ENCODE measurements at places on chromosomes 11 and 22.

DNA sequence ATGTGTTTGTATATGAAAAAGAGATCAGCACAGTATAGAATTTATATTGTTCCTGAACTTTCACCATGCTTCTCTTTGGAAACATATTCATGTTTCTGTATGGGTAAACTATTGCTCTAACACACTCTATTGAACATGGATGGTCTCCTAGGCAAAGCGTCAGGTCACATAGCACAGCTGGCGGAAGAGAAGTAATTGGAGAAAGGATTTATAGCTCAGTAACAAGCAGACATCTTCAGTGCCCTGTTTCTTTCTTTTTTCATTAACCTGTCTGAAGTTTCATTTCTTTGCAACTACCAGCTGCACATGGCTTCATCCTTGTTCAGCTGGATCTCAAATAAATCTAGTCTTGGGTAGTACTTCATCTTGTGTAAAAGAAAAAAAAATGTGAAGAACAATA lies 84.4 kb upstream of the TRPC6 start:
- no peak for DNase-seq

GRCh38 chr11:95711162-95711944 lies 78.2 kb downstream of the FAM76B start:
- peak; percentile 50 for DNase-seq

DNA sequence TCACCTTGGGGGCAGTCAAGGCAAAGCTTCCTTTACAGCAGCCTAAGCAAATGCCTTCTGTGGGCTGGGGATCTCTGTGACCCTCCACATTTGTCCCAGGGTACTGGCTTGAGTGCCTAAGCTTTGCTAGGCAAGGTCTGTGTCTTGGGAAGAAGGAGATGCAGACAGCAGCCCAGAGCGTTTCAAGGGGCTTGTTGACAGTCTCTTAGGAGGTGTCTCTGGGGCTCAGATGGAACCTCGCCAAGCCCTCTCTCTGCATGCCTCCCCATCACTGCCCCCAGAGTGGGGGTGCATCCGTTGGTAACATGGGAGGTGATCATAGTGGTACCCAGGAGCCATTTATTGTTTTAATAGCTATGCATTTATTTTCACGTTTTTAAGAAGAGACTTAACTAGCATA lies 29.1 kb upstream of the TMPRSS4 start:
- DNase-seq = no peak

GRCh38 chr22:49899530-49899929 lies 18.7 kb downstream of the ALG12 start:
- no peak for DNase-seq

GRCh38 chr11:67312187-67313021 lies 9.1 kb downstream of the SSH3 start:
- DNase-seq = no peak

DNA sequence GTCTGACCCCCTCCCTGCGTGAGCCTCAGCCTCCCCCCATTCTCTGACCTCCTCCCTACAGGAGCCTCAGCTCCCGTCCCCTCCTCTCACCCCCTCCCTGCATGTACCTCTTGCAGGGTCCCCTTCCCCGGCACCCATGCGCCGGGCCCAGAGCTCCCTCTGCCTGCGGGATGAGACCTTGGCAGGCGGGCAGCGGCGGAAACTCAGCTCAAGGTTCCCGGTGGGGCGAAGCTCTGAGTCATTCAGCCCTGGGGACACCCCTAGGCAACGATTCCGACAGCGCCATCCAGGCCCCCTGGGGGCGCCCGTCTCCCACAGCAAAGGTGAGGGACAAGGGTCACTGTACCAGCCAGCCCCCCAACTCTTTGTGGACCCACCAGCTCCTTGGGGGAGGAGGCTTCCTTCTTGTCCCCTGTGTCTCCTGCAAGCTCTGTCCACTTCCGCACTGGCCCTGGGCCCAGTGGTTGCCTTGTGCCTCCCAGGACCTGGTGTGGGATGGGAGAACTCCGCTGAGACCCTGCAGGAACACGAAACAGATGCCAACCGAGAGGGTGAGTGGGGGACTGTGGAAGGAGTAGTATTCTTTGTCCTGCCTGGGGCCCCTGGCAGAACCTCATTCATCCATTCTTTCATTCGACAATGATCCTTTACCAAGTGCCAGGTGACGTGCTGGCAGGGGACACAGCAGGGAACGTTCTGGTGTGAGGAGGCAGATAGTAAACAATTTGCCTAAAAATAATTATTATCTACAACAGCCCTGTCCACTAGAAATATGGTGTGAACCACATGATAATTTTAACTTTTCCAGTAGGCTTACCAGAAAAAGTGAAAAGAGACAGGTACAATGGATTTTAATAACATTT lies 3.7 kb upstream of the RPS6KA4 start:
- peak; percentile 85 for DNase-seq

DNA sequence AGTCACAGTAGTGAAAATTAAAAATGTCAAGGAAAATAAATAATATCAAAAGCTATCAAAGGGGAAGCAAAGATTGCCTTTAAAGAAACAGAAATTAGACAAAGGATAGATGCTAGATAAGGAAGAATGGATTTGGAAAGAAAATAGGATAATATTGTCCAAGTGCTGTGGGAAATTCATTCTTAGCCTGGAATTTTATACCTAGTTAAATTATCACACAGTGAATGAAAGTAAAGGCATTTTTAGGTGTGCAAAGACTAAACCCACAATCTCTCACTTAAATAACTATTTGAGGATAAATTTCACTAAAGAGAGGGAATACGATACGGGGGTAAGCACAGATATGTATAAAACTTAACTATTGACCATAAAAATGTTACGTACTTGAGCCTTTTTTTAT lies 511.1 kb downstream of the TMEM135 start:
- DNase-seq = no peak

- no peak for DNase-seq
Observed at GRCh38 chr22:46044621-46045458, 67.9 kb upstream of the WNT7B start.

GRCh38 chr11:78795621-78796261 lies 221.1 kb upstream of the NARS2 start:
- DNase-seq = no peak

GRCh38 chr11:73423506-73423905 lies 47.3 kb downstream of the RELT start:
- DNase-seq = no peak

DNA sequence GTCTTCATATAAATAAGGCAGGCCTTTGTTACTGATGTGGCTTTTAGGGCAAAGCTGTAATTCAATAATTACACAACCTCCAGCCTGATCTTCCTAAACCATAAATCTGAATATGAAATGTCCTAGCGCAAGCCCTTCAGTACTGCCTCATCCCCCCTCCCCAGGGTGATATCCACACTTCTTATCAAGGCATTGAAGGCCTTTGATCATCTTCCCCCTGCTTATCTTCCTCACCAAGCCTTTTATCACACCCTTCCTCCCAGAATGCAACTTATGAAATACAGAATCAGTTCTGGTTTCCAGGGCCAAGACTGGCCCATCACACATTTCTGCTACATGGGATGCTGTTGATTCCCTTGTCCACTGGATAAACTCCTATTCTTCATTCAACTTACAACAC lies 12.1 kb downstream of the SPON1 start:
- no peak for DNase-seq

DNA sequence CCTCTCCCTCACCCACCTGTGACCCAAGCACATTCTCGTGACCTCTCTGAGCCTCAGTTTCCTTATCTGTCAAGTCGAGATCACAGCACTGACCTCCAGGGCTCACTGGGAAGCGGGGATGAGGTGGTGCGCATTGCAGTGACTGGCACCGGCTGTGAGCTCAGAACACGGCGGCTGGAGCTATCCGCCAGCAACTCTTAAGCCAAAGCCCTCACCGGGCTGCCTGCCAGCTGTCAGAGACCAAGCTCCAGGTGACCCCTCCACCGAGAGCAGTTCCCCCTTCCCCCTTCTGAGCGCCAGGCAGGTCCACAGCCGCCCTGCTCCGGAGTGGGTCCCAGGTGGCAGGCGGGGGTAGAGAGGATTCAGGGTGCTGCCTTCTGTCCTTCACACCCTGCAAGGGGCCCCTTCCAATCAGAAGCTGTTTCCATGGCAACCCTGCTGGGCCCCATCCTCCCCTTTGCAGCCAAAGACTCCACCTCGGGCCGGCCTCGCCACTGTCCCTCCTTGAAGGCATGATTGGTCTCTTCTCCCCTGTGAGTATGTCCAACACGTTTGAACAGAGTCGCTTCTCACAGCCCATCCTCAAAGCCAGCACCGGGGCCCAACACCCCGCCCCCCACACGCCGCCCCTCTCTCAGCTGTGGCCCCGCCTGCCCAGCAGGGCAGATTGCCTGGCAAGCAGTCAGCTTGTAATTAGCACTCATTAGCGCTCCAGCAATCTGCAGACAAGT lies 98.7 kb downstream of the WNT7B start:
- peak; percentile 31 for DNase-seq

DNA sequence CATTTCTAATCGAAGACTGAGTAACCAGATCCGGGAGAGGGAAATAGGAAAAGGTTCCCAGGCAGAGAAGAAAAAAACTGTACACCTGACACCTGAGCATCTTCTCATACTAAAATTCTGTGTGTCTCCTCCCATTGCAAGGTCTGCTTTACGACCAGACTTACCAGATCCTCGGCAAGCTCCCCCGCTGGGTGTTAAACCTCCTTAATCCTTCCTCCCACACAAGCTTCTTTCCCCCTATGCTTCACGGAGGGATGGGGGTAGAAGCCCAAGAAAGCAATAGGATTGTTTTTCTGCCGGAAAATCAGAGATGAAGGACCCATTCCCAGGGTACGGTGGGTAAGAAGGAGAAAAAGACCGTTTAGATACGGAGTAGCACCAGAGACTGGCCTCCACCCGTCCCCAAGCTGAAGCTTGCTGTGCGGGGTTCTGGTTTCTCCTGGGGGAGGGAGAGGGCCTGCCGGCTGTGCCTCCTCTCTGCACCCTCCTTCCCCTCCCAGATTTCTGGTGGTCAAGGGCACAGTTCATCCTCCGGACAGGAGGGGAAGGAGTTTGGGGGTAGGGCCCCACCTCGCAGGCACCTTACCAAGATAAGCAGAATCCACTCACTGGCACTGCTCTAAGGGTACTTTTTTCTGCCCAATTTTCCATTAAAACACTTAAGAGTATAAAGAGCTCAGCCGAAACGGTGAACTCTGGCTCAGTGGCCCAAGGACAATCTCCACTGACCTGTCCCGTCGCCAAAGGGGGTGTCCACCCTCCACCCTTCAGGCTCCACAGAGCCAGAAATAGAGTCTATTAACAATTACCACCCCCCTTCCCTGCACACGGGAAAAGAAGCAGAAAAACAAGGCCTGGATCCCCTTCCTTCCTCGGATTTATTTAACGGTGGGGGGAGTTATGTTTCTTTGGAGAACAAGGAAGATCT lies 1.2 kb downstream of the TOB2 start:
- peak; percentile 57 for DNase-seq

GRCh38 chr11:43874738-43875137 lies 5.9 kb upstream of the ALKBH3 start:
- DNase-seq = no peak

GRCh38 chr22:28798810-28799605 lies 1.4 kb downstream of the XBP1 start:
- DNase-seq = peak; percentile 47

- no peak for DNase-seq
Observed at GRCh38 chr22:45154383-45154782, 9.3 kb upstream of the NUP50 start.

DNA sequence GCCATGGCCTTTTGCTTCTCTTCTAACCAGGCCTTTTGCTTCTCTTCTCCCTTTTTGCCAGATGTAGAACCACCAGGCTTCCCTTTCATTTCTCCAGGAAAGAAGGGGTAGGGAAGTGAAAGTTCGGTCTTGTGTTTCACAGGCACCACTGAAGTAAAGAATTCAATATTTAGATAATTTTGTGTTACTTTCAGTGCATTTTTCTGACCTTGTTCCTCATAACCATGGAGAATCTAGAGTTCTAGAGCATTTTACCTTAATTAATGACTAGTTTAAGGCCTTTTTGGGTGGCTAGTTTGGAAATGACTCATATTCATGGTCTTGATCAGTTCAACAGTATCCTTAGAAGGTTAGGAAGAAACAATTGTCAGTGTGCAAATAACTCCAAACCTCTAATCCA lies 22.7 kb downstream of the GRAMD1B start:
- no peak for DNase-seq

- DNase-seq = peak; percentile 79
Observed at GRCh38 chr11:10605941-10606381, 37.5 kb upstream of the LYVE1 start.

DNA sequence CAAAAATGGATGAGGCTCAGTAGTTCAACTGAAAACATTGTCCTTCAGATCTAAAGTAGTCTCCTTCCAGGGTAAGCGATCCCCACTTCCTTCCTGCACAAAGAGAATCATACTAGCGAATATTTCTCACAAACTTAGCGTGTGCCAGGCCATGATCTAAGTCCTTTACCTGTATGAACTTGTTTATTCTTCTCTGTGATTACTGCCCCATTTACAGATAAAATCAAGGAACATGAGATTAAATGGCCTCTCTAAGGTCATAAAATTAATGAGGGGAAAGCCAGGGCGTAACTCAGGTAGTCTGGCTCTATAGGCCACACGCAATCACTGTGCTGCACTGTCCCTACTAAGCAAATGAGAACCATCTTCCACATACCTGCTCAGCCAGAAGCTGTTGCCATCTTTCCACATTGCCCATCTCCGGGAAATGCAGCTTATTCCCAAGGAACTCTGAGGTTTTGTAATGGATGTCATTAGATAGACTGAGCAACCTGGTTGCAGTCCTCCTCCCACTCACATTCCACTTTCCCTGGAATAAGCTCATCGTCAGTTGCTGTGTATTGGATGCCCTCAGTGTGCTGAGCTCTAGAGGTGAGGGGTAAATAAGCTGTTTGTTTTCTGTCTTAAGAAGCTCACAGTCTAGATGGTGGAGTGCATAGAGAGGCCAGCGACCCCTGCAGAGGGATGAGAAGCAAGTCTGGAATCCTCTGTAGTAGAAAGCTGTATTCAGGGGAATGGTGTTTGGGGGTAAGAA lies 146.3 kb downstream of the SNX19 start:
- DNase-seq = no peak

GRCh38 chr11:117295438-117296137 lies 4.4 kb downstream of the BACE1-AS start:
- no peak for DNase-seq

DNA sequence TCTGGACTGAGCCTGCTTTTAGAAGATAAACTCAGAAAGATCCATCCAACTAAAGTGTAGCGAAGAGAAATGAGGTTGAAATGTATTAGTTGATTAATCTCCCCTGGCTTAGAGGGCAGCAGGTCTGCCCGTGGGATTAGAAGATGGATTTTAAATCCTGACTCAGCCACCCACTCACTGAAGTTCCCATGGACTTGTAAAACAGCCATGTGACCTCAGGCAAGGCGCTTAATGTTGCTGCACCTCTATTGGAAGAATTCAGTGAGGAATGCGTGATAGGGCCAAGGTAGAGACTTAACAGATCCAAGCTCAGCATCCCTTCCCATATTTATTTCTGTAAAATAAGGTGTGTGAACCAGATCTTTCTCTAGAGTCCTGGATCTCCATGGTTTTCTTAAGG lies 45.1 kb upstream of the ELF5 start:
- no peak for DNase-seq

GRCh38 chr11:134562196-134562595 lies 150.2 kb upstream of the B3GAT1 start:
- no peak for DNase-seq

All from ovary (tissue), 10 donors.